ENCODE measurements at places on chromosomes 3 and 15.

DNA sequence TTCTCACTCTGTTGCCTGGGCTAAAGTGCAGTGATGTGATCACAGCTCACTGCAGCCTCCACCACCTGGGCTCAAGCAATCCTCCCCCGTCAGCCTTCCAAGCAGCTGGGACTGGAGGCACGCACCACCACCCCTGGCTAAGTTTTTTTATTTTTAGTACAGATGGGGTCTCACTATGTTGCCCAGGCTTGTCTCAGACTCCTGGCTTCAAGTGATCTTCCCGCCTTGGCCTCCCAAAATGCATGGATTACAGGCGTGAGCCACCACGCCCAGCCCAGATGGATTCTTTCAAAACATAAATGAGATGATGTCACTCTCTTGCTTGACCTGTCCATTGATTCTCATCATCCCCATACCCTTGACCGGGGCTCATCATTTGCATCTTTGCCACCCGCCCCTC, 72.6 kb upstream of the SLC6A6 start:
- no peak for DNase-seq

- no peak for DNase-seq
Measured at GRCh38 chr3:64728428-64728827, 40.6 kb upstream of the ADAMTS9 start.

DNA sequence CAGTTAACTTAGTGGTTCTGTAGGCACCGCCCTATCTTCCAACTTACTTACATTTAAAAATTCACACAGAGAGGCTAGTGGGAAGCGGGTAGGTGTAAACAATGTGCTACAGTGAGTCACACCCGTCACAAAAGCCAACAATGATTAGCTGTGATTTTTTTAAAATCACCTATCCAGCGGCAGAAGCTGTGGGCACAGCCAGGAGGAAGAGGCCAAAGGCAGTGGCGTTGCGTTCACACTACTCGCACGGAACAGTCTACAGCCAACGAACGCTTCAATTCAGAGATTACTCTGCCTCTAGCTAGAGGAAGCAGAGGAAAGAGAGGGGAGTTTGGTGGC, 2.5 kb upstream of the NLGN1 start:
- no peak for DNase-seq

- DNase-seq, result no peak
Measured at GRCh38 chr15:50484781-50485180, 60.6 kb downstream of the USP8 start.

DNA sequence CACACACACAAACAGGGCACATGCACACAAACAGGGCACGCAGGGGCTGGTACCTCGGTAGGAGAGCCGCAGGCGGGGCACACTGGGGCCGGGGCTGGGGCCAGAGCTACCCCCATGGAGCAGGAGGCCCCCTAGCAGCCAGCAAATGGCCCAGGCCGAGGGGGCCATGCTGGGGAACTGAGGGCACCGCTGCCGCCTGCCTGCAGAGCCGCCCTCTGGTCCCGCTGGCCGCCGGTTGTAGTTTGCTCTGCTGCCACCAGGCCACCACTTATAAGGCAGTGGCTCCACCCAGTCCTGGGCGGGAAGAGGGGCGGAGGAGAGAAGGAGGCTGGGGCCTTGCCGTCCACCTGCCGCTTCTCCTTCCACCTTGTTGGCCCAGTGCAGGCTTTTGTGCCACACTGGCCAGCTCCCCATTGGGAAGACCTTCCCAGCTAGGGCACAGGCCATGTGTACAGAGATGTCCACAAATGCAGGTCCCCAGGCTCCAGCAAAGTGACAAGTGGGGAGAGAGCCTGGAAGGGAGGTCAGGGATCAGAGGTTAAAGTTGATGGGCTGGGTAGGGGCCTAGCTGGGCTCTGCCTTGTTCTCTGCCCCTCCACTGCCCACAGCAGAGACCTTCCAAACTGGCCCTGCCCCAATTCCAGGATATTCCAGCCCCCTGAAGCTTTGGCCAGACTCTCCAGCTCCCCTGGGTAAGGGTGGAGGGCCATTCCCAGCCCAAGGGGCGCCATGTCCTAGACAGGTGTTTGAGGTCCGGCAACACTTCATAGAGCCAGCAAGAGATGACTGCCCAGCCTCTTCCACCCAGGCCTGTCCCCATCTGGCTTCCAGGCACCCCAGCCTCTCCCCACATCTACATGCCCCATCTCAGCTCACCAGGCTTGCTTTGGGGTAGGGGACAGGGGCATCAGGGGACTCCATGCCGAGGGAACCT, at the start of gene SEMA3G:
Gene SEMA3G (minus strand): TSS at position 244 of the 934 bp plus-strand sequence. CDS start 76 bp downstream, at position 168.
- peak; percentile 71 for DNase-seq

DNA sequence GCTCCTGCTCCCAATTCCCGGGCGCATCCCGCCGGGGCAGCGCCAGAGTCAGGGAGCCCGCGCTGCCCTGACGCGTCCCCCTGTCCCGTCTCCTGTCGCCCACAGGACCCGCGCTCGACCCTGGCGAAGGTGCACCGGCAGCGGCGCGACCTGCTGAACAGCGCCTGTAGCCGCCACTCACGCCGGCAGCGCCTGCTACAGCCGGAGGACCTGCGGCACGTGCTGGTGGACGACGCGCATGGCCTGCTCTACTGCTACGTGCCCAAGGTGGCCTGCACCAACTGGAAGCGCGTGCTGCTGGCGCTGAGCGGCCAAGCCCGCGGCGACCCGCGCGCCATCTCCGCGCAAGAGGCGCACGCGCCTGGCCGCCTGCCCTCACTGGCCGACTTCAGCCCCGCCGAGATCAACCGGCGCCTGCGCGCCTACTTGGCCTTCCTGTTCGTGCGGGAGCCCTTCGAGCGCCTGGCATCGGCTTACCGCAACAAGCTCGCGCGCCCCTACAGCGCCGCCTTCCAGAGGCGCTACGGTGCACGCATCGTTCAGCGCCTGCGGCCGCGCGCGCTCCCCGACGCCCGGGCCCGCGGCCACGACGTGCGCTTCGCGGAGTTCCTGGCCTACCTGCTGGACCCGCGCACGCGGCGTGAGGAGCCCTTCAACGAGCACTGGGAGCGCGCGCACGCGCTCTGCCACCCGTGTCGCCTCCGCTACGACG, 16.9 kb downstream of the C3orf22 start:
- DNase-seq, result no peak

- no peak for DNase-seq
Measured at GRCh38 chr3:50100956-50101845, 12.5 kb downstream of the RBM5 start.

GRCh38 chr15:100558771-100559254, 30.1 kb upstream of the CERS3 start:
- no peak for DNase-seq

GRCh38 chr3:191502583-191502982, 41.6 kb downstream of the PYDC2 start:
- DNase-seq, result no peak

GRCh38 chr15:41876689-41877088, 17.2 kb downstream of the SPTBN5 start:
- DNase-seq, result no peak

GRCh38 chr15:47744973-47745372, 27.7 kb downstream of the SEMA6D start:
- no peak for DNase-seq

GRCh38 chr15:52082197-52083036, 30.2 kb downstream of the BCL2L10 start:
- DNase-seq, result no peak

- DNase-seq, result no peak
Measured at GRCh38 chr3:136350557-136350956, 100.4 kb downstream of the PCCB start.

GRCh38 chr3:159859424-159859823, 129.2 kb upstream of the IL12A start:
- DNase-seq, result no peak

- no peak for DNase-seq
Measured at GRCh38 chr3:188916934-188917401, 254.8 kb upstream of the TPRG1 start.

DNA sequence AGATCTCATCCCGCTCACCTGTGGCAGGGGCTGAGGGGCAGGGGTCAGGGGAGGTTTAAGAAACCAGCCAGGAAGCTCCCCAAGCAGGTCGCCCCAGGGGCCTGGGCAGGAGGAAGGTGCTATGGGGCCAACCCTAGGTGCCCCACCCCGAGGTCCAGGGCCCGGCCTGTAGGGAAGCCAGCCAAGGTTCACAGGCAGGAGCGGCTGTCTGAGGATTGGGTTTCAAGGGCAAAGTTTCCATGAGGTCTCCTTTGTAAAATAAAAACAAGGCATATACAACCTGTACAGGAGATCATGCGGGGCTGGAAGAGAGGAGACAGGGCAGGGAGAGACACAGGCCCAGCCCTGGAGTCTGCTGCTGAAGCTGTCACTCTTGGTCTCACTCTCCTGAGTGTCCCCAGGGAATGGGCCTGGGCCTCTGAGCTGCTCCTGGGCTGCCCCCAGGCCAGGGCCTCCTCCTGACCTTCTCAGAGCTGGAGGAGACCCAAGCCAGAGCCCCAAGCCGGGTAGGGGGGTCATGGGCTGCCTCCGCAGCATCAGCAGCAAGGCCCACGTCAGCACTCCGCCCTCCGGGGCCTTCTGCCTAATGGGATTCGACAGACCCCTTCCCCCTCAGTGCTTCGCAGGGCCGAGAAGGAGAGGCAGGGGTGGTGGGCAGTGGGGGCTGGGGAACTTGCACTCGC, 5.5 kb downstream of the CPLX3 start:
- DNase-seq, result no peak

GRCh38 chr3:134132961-134133360, 103.2 kb upstream of the SLCO2A1 start:
- DNase-seq, result no peak

DNA sequence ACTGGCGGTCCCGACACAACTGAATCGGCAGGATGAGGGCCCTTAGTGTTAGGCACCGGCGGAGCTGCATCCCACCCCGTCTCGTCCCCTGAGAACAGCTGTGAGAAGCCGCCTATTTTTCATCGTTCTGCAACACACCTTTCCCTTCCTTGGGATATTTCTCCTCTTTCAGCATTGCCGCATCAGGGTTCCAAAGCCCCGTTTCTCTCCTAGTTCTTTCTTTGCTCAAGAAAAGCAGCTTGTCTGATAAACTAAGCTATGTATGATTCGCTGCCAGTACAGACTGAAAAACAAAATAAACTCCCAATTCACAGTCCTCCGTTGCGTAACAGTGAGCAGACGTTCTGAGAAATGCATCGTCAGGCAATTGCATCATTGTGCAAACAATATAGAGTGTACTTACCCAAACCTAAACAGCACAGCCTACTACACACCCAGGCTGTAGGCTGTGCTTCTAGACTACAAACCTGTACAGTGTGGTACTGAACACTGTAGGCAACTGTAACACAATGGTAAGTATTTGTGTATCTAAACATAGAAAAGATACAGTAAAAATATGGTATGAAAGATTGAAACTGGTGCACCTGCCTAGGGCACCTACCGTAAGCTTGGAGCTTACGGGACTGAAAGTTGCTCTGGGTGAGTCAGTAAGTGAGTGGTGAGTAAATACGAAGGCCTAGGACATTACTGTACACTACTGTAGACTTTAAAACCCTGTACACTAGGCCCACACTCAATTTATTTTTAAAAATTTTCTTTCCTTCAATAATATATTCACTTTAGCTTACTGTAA, 8.9 kb upstream of the ADAMTS17 start:
- DNase-seq, result no peak

GRCh38 chr15:38193496-38193895, 59.1 kb upstream of the SPRED1 start:
- no peak for DNase-seq

- no peak for DNase-seq
Measured at GRCh38 chr15:85920956-85921355, 126.2 kb upstream of the KLHL25 start.

DNA sequence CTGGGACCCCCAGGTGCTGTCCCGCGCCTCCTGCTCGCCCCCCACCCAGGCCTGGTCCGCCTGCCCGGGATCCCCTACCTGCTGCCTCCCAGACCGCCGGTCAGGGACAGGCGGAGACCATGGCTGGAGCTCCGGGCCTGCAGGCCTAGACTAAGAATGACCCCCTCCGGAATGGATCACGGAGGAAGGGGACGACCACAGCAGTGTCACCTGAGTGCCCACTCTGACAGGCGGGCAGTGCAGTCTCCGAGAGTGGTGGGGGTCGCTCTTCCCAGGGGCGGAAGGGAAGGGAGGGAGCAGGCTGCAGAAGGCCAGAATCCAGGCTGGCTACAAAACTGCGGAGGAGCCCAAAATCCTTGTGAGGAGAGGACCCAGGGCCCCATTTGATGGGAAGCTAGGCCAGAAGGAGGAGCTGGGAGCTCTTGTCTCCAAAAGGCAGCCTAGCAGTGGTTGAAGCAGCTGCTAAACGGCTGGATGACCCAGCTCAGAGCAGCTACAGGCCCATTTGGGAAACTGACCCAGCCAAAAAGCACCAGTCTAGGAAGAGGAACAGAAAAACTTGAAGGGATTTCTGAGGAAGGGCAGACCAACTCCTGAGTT, 908 bp upstream of the RAB43 start:
- no peak for DNase-seq

- no peak for DNase-seq
Measured at GRCh38 chr15:87032295-87032694, 952.6 kb downstream of the AGBL1 start.

DNA sequence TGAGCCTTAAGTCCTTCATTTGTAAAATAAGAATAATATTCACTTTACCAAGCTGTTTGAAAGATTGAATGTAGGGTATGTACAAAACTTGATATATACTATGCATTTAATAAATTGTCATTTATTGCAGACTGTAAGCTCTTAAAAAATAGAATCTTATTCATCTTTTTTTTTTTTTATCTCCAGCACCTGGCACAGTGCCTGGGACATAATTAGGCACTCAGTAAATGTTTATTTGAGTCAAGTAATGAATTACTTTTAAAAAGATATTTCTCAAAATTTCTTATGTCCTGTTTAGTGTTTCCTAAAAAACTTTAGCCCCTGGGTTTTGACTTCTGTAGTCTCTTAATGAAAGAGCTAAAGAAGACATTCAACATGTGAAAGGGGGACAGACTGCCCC, 71.7 kb downstream of the TOP2B start:
- no peak for DNase-seq

DNA sequence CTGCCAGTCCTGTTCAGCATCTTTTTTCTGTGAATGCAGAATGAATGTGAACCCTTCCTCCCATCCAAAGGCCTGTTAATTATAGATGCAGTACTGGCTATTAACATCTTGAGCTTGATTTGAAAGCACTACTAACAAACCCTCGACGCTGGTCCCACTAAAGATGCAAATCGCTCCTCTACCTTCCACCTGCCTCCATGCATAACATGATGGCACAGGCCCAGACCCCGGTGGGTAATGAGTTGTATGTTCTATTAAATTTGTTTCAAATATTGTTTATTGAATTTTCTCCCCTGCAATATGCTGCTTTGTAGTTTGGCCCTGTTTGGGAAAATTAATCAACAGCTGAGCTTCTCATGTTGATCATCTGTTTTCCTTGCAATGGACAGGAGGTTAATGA, 69.3 kb downstream of the RAB11A start:
- no peak for DNase-seq

GRCh38 chr3:141526709-141527108, 39.9 kb downstream of the RASA2 start:
- no peak for DNase-seq

- DNase-seq, result no peak
Measured at GRCh38 chr3:152458376-152459117, 189.8 kb downstream of the MBNL1 start.

DNA sequence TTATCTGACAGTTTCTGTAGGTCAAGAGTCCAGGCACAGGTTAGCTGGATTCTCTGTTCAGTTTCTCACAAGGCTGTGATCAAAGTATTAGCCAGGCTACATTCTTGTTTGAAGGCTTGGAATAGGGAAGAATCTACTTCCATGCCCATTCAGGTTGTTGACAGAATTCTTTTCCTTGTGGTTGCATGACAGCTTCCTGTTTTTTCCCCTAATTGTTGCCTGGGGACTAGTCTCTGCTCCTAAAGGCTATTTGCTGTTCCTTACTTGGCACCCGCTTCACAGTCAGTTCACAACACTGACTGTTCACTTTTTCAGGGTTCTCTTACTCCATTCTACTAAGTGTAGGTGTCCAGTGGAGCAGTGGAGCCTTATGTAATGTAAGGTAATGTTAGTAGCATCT, 115.4 kb upstream of the GBE1 start:
- no peak for DNase-seq
